ENCODE measurements at places on chromosomes 7 and 10. TPM values are rescaled to one million over a fixed set of nuclear protein-coding genes. Genes with fewer than 3 reads are reported as not detected.

DNA sequence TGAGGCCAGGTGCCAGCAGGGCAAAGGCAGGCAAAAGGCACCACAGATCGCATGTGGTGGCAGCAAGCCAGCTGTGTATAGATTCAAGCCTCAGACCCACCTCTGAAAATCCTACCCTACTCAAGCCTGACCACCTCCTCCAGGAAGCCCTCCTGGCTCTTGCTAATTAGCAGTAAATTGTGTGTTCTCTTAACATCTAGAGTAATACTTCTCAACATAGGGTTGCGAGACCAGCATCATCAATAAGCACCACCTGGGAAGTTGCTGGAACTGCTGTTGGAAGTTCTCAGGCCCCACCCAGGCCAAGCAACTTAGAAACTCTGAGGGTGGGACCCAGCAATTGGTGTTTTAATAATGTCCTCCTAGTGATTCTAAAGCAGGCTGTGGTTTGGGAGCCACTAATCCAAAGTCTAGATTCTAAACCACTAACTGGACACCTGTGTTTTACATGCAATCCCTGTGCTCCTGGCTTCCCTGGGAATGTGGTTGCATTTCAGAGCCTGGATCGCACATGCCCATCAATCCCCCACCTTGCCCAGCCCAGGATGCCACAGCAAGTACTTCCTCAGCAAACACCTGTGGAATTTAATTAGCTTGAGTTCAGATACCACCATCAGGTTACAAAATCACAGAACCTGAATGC is 46.2 kb downstream of the KCNMA1 start:
- H3K27me3 ChIP-seq = peaks cover 12% of the 10 kb centered on the region
- H3K27ac ChIP-seq = no peak overlapping the region
- no peaks in the 10 kb centered on the region for H3K36me3 ChIP-seq
- no peak overlapping the region for H3K4me3 ChIP-seq

DNA sequence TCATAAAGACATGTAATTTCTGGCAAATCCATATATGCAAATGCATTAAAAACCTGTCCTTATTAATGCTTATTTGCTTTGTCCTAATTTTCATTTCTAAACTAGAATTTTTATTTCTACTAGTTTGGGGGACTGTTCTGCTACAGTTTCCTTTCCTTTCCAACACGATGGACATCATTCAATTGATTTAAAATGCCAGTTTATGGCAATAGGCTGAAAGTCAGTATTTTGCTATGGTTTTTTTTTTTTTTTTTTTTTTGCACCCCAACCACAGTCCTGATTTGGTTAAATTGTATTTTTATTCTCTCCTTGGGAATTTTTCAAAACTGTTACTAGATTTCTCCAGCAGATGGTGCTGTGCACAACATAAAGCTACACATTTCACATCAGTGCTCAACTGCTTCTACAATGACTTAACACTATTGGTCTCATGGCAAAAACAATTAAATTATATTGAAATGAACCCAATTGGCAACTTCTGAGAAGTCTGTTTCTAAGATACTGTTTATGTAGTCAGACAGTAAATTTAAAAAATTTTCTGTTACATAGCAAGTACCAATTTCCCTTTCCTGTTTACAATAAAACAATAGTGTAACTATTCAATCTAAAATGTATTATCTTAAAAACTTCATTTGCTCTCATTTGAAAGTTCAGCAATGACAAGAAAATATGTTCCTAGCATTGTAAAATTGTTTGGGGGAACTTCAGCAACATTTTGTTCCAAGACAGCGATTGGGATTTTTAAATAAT is 193.8 kb upstream of the CCDC6 start:
- H3K36me3 ChIP-seq = no peaks in the 10 kb centered on the region
- H3K27me3 ChIP-seq = peaks cover 3% of the 10 kb centered on the region
- no peak overlapping the region for H3K27ac ChIP-seq
- no peaks in the 10 kb centered on the region for H3K4me1 ChIP-seq

GRCh38 chr7:18866359-18867036 is 250.9 kb downstream of the TWIST1 start:
- no peaks in the 10 kb centered on the region for H3K4me1 ChIP-seq
- no peak overlapping the region for H3K4me3 ChIP-seq
- no peak overlapping the region for H3K27ac ChIP-seq
- no peaks in the 10 kb centered on the region for H3K27me3 ChIP-seq
- no peak for DNase-seq
- no peaks in the 10 kb centered on the region for H3K36me3 ChIP-seq

- peaks cover 2% of the 10 kb centered on the region for H3K4me1 ChIP-seq
- DNase-seq = no peak
- no peak overlapping the region for H3K4me3 ChIP-seq
- H3K27me3 ChIP-seq = no peaks in the 10 kb centered on the region
- H3K27ac ChIP-seq = no peak overlapping the region
Observed at GRCh38 chr7:115976651-115977050, 53.9 kb downstream of the TFEC start.

- H3K4me1 ChIP-seq = peaks cover 64% of the 10 kb centered on the region
- peak overlapping the region; percentile 72 for H3K27ac ChIP-seq
- peaks cover 4% of the 10 kb centered on the region for H3K27me3 ChIP-seq
- H3K4me3 ChIP-seq = no peak overlapping the region
- H3K36me3 ChIP-seq = peaks cover 21% of the 10 kb centered on the region
- no peak for DNase-seq
Observed at GRCh38 chr10:103736763-103737162, 118.6 kb downstream of the SH3PXD2A start.

DNA sequence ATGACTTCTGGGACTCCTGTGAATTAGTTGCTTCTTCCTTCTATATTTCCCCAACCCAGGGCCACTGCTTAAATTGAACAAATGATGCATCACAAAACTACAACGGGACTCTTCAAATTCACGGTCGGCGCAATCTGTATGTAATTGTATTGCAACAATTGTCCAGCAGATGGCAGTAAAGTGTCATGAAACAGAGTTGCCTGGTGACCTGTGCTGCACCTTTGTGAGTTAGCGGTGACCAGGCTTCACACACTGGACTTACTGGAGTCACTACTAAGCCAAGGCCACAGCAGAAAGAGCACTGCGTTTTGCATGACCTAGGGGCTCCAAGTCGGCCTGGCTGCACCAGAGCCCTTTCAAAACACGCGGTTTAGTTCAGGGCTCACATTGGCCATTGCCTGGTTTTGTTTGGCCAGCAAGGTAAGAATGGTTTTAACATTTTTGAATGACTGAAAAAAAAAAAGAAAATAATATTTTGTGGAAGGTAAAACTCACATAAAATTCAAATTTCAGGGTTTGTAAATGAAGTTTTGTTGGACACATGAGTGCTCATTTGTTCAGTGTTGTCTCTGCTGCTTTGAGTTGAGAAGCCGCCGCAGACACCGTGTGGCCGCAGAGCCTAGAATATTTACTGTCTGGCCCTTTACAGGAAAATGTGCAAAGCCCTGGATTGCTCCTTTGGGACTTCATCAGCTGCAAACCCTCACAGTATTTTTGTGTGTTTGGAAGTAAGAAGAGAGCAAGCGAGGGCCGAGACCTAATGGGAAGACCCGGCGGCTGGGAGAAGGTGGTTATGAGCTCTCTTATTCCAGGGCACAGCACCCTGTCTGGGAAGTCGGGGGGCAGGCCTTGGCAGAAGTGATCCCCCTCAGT is 23.2 kb upstream of the ZNF32 start:
- no peak overlapping the region for H3K27ac ChIP-seq
- DNase-seq = peak; percentile 62
- no peaks in the 10 kb centered on the region for H3K4me1 ChIP-seq
- H3K36me3 ChIP-seq = no peaks in the 10 kb centered on the region
- peaks cover 3% of the 10 kb centered on the region for H3K27me3 ChIP-seq

DNA sequence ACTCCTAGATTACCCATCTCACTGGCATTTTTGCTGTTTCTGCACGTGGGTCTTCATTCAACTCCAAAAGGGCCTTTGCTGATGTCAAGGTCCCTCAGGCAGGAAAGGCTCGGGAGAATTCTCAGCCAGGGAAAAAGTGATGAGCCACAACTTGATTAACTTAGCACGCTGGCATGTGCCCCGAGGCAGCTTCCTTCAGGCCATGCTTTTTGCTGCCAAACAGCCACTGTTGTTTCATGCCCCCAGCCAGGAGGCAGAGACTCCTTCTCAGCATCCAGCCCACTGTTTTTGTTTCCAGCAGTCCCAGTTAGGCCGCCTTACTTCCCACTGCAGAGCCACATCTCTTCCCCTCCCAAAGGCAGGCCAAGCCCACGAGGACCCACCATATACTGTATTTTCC is 266.5 kb upstream of the YAE1 start:
- H3K4me3 ChIP-seq = no peak overlapping the region
- no peaks in the 10 kb centered on the region for H3K36me3 ChIP-seq
- no peak for DNase-seq
- H3K4me1 ChIP-seq = no peaks in the 10 kb centered on the region
- no peaks in the 10 kb centered on the region for H3K27me3 ChIP-seq
- no peak overlapping the region for H3K27ac ChIP-seq

DNA sequence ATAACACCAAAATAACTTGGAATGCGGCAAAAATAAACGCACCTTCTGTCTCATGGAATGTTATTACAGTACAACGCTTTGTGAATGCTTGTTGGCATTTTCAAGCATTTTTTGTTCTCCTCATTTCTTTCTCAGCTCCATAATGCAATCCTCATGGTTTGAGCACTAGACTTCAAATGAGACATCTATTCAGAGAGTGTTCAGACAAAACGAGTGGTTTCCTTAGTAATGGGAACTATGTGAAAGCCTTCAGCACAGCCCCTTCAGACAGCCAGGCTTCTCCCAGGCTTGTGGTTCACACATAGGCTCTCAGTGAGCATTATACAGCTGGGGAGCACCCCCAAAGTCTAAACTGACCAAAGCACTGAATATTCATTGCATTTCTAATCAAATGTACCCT is 8.6 kb upstream of the LRRN3 start:
- no peak for DNase-seq
- no peaks in the 10 kb centered on the region for H3K27me3 ChIP-seq
- H3K36me3 ChIP-seq = no peaks in the 10 kb centered on the region
- H3K4me1 ChIP-seq = no peaks in the 10 kb centered on the region
- no peak overlapping the region for H3K4me3 ChIP-seq
- H3K27ac ChIP-seq = no peak overlapping the region

- H3K27me3 ChIP-seq = no peaks in the 10 kb centered on the region
- no peaks in the 10 kb centered on the region for H3K4me1 ChIP-seq
- H3K4me3 ChIP-seq = no peak overlapping the region
- DNase-seq = no peak
Observed at GRCh38 chr7:15332956-15333355, 228.9 kb downstream of the AGMO start.

DNA sequence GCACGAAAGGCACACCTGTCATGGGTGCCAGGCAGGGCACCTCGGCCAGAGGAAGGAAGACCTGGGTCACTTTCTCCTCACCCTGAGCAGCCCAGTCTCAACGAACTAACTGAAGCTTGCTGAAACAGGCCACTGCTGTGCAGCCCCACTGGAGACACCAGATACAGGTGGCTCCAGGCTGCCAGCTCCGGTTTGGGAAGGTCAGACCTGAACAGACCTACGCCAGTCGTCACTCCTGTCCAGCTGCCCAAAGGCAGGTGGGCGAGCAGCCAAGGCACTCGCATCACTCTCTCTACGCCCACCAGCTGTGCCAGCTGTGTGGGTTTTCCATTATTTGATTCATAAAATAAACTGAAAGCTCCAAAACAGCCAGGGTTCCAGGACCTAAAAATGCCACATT is 256.1 kb downstream of the ZMYND11 start:
- no peak overlapping the region for H3K4me3 ChIP-seq
- no peak for DNase-seq
- H3K27me3 ChIP-seq = peaks cover 6% of the 10 kb centered on the region

DNA sequence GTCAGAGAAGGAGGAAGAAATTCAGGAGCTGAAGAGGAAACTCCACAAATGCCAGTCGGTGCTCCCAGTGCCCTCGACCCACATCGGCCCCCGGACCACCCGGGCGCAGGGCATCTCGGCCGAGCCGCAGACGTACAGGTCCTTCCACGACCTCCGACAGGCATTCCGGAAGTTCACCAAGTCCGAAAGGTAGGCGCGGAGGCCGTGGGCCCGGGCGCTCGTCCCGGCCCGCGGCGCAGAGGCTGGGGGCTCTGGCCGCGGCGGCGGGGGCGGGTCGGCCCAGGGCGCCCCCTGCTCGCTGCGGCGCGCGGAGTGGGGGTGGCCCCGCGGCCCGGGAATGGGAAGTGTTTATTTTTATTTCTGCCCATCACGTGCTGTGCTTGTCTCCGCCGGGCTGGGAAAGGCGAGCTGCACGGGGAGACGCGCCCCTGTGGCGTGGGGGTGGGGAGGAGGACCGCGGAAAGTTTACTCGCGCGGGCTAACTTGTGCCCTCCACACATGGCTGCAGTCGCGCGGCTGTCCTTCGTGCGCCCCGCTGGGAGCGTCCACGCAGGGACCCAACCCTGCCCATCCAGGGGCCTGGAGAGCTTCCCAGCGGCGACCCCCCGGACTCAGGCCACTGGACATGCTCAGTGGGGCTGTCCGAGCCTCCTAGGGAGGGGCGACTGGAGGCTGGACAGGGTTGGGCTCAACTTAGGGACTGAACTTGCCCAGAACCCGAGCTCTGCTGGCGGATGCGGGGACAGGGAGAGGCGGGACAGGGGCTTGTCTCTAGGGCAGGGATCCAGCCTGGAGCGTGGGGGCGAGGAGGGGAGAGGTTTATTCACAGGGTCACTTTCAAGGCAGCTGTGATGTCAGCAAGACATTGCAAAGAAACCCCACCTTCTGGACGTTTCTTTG is 82.6 kb upstream of the PRKG1 start:
- no peaks in the 10 kb centered on the region for H3K36me3 ChIP-seq
- H3K27ac ChIP-seq = no peak overlapping the region
- peak; percentile 22 for DNase-seq
- peaks cover 21% of the 10 kb centered on the region for H3K4me1 ChIP-seq
- H3K4me3 ChIP-seq = peak overlapping the region; percentile 90

GRCh38 chr10:125038637-125039036 is 96.7 kb downstream of the ZRANB1 start:
- H3K36me3 ChIP-seq = peaks cover 14% of the 10 kb centered on the region
- no peak overlapping the region for H3K4me3 ChIP-seq
- no peak overlapping the region for H3K27ac ChIP-seq
- peaks cover 41% of the 10 kb centered on the region for H3K4me1 ChIP-seq

DNA sequence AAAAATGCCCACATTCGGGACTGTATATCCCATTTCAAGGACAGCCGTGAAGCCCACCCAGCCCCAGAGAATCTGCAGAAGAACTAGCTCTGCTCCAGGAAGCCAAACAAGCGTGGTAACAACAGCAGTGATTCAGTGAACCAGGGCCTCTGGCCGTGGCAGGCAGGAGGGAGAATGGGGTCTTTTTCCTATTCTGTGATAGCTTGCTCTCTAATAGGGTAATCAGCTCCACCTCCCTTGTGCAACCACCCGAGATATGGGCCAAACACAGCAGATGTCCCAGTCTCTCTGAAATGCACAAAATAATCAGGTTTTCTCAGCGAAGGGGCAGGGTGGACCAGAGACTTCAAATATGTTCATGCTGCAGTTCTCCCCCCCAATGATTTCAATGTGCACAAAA is 35.8 kb downstream of the CHST15 start:
- DNase-seq = no peak
- H3K27me3 ChIP-seq = peaks cover 7% of the 10 kb centered on the region
- H3K36me3 ChIP-seq = peaks cover 19% of the 10 kb centered on the region

- peak; percentile 49 for DNase-seq
- H3K27ac ChIP-seq = no peak overlapping the region
- no peaks in the 10 kb centered on the region for H3K27me3 ChIP-seq
- H3K36me3 ChIP-seq = no peaks in the 10 kb centered on the region
Observed at GRCh38 chr7:20647908-20648776, 32.7 kb downstream of the ABCB5 start.

CADPS2 gene
- total RNA-seq = 27.8 TPM

KLF14 gene
- total RNA-seq = not detected

RADIL gene
- 2.4 TPM for total RNA-seq

TSPAN15 gene
- total RNA-seq = 195 TPM

DNAH11 gene
- 0.18 TPM for total RNA-seq

TDRD1 gene
- total RNA-seq = 0.18 TPM

MBL2 gene
- not detected for total RNA-seq

PLXDC2 gene
- 73.1 TPM for total RNA-seq

MCM10 gene
- 7.0 TPM for total RNA-seq

ANXA11 gene
- total RNA-seq = 133 TPM

SNCG gene
- total RNA-seq = 52.9 TPM

PLAC9 gene
- total RNA-seq = not detected
